T-helper 2 cell treated with Interferon-gamma antibody and Interleukin-4, amounts not matched to agents 5 μg/mL and 100 μg/mL, for 36 hours (primary cell): ENCODE measurements at places on chromosomes 2 and 18.

DNA sequence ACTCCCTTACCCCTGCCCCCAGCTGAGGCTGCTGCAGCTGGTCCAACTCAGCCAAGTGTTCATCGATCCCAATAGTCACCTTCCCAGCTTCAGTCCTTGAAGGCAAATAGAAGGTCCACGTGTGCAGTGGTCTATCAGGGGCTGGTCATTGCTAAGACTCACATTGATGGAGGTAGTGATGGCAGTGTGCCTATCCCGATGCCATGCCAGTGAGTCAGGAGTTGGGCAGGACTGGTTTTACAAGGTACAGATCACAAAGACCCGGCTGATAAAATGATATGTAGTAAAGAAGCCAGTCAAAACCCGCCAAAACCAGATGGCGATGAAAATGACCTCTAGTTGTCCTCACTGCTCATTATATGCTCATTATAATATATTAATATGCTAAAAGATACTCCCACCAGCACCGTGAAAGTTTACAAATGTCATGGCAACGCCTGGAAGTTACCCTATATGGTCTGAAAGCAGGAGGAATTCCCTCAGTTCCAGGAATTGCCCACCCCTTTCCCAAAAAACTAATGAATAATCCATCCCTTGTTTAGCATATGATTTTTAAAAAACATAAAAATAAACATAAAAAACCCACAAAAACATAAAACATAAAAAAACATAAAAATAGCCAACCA, 2.9 kb upstream of the C2orf80 start:
- no peak for DNase-seq

- DNase-seq = no peak
Measured at GRCh38 chr2:26495705-26496297, 17.9 kb upstream of the OTOF start.

- DNase-seq = no peak
Measured at GRCh38 chr2:71930049-71930681, 217.5 kb downstream of the CYP26B1 start.

DNA sequence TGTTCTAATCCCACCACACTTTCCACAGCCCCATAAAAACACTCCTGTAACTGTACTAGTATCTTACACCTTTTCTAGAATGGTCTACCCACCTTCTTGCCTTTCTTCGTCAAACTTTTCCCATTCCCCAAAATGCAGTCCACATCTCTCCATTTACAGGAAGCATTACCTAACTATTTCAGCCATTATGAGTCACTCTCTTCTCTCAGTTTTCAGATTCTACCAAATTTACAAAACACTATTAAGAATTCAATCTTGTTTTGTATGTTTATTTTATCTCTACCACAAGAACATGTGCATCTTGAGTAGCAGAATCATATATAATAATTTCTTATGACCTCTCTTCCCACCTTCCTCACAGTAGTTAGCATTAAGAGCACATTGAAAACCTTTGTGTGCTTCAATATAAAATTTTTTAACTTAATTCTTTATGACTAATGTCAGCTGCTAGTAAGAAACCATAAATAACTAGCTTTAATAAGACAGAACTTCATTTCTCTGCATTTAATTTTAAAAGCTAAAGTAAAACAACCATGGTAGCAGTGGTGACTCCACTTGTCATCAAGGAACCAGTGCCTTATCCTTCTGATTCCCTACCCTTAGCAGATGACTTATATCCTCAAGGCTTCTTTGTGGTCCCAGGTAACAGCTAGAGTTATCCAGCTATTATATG, 56.6 kb upstream of the MAP2 start:
- DNase-seq = no peak

DNA sequence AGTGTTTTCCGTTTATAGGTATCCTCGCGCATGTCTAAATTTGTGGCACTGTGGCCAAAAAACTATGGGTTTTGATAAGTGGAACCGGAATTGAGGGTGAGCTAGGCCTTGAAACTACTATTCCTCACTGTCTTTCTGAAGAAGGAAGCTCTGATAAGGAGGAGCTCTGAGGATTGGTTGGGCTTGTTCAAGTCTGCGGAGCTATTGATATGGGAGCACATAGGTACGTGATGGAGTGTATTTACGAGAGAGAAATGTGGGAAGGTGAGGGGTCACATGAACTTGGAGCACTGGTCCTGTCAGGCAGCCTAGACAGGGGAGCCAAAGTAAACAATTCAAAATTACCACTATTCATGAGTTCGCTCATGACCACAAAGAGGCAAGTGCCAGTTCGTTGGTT, 131.4 kb downstream of the BABAM2 start:
- no peak for DNase-seq

DNA sequence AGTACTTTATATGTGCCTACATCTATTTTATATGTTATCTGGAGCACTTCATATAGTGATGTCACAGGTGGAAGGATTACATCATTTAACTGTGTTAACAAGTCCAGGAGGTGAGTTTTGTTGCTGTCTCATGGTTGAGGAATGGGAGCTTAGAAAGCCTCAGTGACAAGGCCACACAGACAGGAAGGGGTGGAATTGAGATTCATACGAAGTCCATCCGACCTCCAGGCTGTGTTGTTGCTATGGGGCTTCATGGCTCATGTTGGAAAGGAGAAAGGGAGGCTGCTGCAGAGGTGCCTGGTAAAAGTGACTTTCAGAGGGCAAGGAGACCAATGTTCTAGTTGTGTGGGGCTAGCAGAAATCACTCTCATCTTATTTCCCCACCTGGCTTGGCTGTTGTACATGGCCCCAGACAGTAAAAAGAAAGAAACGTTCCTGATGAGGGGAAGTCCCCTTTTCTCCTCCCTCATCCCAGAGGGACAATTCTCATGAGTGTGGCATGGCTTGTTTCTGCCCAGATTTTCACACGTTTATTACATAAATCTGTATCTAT, 31.0 kb upstream of the GREB1 start:
- DNase-seq = no peak

GRCh38 chr2:153417077-153417476, 61.5 kb downstream of the RPRM start:
- no peak for DNase-seq

DNA sequence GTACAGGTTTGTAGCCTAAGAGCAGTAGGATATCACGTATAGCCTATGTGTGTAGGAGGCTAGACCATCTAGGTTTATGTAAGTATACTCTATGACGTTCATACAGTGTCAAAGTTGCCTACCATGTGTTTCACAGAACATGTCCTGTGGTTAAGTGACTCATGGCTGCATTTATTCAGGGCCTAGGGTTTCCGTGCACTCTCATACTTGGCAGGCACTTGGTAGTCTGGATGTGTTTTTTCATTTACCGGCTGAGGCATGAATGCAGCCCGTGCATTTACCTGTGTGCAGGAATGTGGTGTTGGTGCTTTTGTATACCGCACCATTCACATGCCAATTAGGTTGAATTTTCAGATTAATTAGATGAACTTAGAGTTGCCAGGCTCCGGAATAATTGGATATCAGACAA, 43.4 kb downstream of the MYL12B start:
- DNase-seq = peak; percentile 76

DNA sequence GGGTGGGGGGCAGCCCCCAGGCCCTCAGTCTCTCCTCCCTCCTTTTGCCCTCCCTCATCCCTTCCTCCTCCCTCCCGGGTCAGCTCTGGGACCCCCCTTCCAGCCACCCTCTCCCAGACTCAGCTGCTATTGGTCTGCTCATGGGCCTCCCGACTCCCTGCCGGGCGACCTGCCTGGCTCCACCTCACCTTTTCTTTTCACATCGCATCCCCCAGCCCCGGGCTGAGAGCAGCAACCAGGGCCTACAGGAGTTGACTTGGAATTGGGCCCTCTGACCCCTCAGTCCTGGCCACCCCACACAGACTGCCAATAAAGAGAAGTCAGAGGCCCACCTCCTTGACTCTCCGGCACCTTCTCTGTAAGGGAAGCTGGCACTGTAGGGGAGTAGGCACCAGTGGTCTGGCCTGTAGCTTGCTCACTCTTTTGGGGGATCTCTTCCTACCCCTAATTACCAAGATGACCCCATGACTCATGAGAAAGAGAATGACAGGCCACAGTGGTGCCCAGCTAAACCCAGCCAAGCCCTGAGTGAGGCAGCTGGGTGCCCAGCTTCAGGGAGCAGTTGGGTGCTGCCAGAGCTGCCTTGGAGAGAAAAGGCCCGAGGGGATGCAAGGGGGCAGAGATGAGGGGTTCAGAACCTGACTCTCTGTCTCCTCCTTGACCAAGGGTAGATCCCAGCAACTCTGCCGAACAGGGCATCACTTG, 2.0 kb upstream of the ECEL1 start:
- no peak for DNase-seq

- DNase-seq = no peak
Measured at GRCh38 chr2:107102176-107102575, 216.2 kb upstream of the ST6GAL2 start.

DNA sequence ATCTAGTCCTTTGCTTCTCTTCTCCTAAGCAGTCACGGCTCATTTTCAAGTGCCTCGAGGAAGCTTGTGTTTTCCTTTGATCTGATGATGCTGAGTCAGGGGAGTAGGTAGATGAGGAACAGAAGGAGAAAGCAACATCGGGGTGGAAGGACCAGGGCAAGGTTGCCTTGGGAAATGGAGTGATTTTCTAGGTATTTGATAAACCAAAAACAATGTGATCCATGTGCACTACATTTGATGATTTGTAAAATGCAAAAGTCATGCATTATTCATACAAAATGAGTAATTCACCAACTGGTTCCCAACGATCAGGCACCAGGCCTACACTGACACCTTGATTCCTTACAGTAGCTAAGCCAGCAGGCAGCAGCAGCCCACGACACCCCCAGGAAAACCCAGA, 205.3 kb downstream of the ANAPC1 start:
- DNase-seq = no peak

DNA sequence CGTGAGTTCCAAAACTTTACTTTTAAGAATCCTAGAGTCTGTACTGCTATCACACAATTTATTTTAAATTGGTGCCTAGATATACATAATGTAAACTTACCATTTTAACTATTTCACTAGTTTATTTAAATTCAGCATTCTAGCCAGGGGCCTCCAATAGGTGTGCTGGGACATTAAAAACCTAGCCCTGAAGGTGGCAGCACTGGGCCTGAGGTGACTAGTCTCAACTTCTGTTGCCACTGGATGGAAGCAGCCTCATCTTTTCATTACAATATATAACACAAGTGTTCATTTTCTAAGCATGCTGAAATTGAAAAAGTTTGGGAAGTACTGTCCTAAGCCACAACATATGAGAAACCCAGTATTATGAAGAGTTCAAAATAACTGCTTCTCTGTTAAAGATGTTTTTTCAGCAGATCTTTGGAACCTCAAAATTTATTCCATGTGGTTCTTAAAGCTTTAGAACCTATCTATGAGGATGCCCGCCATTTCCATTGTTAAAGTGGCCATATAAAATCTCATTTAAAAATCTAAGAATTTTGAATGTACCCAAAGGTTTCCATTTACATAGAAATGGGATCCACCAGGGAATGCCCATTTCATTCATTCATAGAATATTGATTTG, 2.9 kb upstream of the RBBP8 start:
- DNase-seq = peak; percentile 70

DNA sequence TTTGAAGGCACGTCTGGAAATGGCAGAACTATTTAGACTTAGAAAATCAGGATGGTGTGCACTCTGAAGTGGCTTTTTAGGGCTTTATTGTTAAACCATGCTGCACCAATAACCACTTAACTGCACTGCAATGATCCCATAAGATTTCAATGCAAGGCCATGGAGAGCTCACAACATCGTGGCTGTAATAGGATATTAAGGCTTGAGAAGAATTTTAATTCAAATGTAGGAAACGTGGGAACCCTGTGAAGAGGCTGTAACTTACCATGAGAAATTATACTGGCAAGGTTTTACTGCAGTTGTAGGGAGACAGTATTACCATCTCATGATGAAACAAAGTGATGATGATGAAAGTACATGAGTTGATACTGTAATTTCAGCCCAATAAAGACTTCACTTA, 242.5 kb downstream of the AFF3 start:
- no peak for DNase-seq

DNA sequence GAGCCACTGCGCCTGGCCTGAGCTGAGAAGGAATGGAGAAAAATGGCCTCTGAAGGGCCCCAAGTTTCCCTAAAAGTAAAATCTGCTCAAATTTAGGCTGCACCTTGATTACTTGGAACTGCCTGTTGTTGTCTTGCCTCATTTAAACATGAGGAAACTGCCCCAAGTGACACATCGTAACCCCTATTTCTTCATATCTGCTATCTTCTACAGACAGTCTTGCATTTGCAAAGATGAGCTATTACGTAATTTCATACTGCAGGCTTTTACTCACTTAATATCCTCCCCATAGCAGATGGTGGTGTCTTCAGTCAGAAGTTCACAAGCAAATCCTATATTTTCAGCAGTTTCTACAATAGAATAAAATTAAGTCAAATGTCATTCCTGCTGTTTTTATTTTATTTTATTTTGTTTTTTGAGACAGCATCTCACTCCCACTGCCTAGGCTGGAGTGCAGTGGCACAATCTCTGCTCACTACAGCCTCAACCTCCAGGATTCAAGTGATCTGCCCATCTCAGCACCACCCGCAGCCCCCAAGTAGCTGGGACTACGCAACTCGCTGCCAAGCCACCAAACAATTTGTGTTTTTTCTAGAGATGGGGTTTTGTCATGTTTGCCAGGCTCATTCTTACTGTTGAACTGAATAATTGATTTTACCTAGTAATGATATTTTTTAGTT, 45.3 kb upstream of the NARS1 start:
- DNase-seq = no peak
